CD4-positive, alpha-beta T cell (primary cell): ENCODE measurements at places on chromosomes 7 and 10. TPM values are rescaled to one million over a fixed set of nuclear protein-coding genes. Genes with fewer than 3 reads are reported as not detected.

DNA sequence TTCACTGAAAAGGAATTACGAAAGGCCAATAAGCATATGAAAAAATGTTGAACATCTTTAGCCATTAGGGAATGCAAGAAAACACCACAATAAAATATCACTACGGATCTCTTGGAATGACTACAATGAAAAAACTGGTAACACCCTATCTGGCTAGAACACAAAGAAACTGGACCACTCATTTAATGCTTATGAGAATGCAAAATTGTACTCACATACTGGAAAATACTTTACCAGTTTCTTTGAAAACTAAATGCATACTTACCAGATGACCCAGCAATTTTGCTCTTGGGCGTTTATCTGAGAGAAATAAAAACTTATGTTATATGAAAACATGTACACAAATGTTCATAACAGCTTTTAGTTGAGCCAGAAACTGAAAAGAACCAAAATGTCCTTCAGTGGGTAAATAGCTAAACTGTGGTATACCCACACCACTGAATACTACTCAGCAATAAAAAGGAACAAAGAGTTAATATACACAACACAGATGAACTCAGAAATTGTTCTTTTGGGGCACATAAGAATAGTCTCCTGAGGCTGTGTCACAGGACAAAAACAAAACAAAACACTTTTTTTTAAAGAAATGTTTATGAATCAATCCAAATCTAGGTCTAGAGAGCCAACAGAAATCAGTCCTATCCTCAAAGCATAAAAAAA, 23.5 kb downstream of the CNOT4 start:
- peaks cover 2% of the 10 kb centered on the region for H3K36me3 ChIP-seq
- DNase-seq = no peak
- H3K4me3 ChIP-seq = no peak overlapping the region
- no peak overlapping the region for H3K27ac ChIP-seq
- no peaks in the 10 kb centered on the region for H3K27me3 ChIP-seq
- H3K4me1 ChIP-seq = peaks cover 7% of the 10 kb centered on the region

- peak overlapping the region; percentile 39 for H3K27ac ChIP-seq
- no peak overlapping the region for H3K4me3 ChIP-seq
- peaks cover 7% of the 10 kb centered on the region for H3K36me3 ChIP-seq
- H3K27me3 ChIP-seq = no peaks in the 10 kb centered on the region
- no peak for DNase-seq
Observed at GRCh38 chr7:26165950-26166683, 14.1 kb downstream of the NFE2L3 start.

GRCh38 chr10:1420661-1421362, 316.5 kb downstream of the ADARB2 start:
- peaks cover 3% of the 10 kb centered on the region for H3K4me1 ChIP-seq
- no peak overlapping the region for H3K27ac ChIP-seq
- H3K36me3 ChIP-seq = no peaks in the 10 kb centered on the region
- H3K27me3 ChIP-seq = peaks cover 10% of the 10 kb centered on the region
- DNase-seq = peak; percentile 30
- no peak overlapping the region for H3K4me3 ChIP-seq

DNA sequence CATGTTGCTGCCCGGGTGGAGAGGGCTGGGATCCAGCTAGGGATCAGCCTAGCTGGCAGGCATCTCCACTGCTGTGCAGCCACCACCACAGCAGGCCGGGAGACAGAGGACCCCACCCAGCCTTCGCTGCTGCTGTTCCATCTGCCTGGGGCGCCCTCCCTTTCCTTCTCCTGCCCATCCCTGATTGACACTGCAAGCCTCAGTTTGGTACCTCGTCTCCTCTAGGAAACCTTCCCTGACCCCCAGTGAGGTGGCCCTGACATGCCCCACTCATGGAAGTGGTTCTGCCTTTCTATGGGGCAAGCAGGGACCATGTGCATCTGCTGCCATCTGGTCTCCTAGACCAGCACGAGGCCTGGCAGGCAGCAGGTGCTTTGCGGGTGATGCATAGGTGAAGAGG, 30.4 kb upstream of the DPYSL4 start:
- H3K4me1 ChIP-seq = peaks cover 19% of the 10 kb centered on the region
- H3K4me3 ChIP-seq = no peak overlapping the region
- H3K27me3 ChIP-seq = no peaks in the 10 kb centered on the region

- H3K36me3 ChIP-seq = no peaks in the 10 kb centered on the region
- no peak for DNase-seq
- H3K4me3 ChIP-seq = peak overlapping the region; percentile 97
- peaks cover 59% of the 10 kb centered on the region for H3K4me1 ChIP-seq
- no peak overlapping the region for H3K27ac ChIP-seq
- no peaks in the 10 kb centered on the region for H3K27me3 ChIP-seq
Observed at GRCh38 chr10:79071396-79071923, 2.7 kb downstream of the ZMIZ1 start.

DNA sequence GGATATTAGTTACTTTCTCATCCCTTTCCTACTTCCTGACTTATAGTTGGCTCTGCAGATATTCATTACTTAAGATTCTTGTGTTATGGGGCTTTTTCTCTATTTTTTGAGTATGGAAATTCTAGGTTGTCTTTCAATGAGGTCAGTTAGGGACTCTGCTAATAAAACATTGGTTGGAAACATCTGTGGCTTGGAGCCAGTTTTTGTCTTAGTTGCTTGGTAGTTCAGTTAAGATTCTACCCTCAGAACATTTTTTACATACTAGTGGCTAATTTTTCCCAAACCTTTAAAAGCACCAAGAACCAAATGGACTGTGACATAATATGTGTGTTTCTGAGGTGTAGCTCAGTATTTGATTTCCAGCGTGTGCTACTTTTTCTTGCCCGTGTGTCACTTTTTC, 305.6 kb upstream of the FZD1 start:
- no peak overlapping the region for H3K27ac ChIP-seq
- no peaks in the 10 kb centered on the region for H3K27me3 ChIP-seq
- no peak overlapping the region for H3K4me3 ChIP-seq

DNA sequence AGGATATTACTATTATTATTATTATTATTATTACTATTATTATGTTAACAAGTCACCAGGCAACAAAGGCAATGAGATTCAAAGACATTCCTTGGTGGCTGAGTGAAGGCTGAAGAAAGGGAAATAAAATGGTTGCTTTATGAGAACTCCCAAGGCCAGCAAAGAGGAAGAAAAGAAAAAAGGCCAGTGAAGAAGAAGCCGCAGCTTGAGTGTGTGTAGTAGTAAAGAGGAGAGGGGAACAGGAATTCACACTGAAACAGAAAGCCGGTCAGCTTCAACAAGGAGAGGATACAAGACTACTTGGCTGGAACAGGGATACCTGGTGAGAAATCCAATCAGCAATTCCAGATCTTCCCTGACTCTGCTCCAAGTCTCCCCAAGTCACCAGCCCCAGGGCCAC, 42.4 kb downstream of the PLXNA4 start:
- no peaks in the 10 kb centered on the region for H3K27me3 ChIP-seq
- no peaks in the 10 kb centered on the region for H3K4me1 ChIP-seq
- H3K4me3 ChIP-seq = no peak overlapping the region
- DNase-seq = no peak
- H3K27ac ChIP-seq = no peak overlapping the region

DNA sequence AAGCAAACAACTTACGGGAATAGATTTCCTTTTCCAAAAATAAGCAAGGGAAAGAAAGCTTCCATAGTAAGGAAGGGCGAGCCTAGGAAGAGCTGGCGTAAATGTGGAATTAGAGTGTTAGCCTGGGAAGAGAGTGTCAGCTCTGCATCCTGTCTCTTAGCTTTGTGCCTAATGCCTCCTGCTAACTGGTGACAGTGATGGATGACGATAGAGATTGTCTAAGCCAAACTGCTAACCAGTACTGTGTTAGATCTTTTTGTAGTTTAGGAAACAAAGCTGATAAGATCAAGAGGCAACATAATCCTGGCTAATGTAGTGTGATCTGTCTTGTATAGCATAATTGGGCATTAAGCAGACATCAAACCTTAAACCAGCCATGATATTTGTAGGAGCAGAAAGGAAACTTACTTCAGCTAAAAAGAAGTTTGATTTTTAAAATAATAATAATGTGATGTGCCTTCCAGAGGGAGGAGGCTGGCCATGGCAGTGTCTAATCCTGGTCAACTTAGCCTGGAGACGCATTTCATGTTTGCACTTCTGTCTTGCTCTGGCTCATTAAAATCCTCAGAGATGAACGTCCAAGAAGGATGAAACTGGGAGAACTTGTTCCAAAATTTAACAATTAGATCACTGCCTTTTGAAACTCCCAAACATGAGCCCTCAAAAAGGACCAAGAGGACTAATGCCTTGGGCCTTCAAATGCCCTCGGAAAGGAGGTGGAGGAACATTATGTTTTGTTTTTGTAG, 85.1 kb downstream of the FAM204A start:
- no peak for DNase-seq
- no peaks in the 10 kb centered on the region for H3K4me1 ChIP-seq
- H3K4me3 ChIP-seq = no peak overlapping the region
- no peaks in the 10 kb centered on the region for H3K36me3 ChIP-seq
- H3K27me3 ChIP-seq = peaks cover 21% of the 10 kb centered on the region
- H3K27ac ChIP-seq = no peak overlapping the region

GRCh38 chr7:49327155-49327554, 402.8 kb downstream of the CDC14C start:
- no peak overlapping the region for H3K4me3 ChIP-seq
- H3K36me3 ChIP-seq = no peaks in the 10 kb centered on the region
- no peaks in the 10 kb centered on the region for H3K4me1 ChIP-seq

GRCh38 chr7:77862691-77863090, 64.1 kb downstream of the PHTF2 start:
- H3K4me1 ChIP-seq = peaks cover 4% of the 10 kb centered on the region
- H3K36me3 ChIP-seq = no peaks in the 10 kb centered on the region
- no peak overlapping the region for H3K4me3 ChIP-seq
- no peaks in the 10 kb centered on the region for H3K27me3 ChIP-seq

- peak; percentile 45 for DNase-seq
- peaks cover 27% of the 10 kb centered on the region for H3K4me1 ChIP-seq
- no peaks in the 10 kb centered on the region for H3K27me3 ChIP-seq
- H3K27ac ChIP-seq = peak overlapping the region; percentile 55
Observed at GRCh38 chr10:110008518-110009339, 945 bp downstream of the ADD3 start.

DNA sequence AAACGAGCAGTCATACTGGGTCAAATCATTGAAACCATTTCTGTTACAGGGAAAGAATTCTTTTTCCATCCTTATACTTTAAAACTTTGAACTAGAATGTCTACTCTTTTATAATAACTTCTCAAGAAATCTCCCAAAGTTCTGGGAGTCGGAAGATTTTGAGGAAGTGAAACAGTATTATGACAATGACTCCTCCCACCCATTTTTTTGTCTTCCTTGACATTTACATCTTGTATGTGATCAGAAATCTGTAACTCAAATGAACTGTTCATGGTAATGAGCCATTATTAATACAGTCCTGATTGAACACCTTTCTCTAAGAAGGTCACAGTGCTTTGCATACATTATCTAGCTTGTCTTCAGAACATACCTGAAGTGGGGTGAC, 227.4 kb downstream of the CELF2 start:
- H3K36me3 ChIP-seq = peaks cover 85% of the 10 kb centered on the region
- no peak for DNase-seq
- no peak overlapping the region for H3K27ac ChIP-seq

DNA sequence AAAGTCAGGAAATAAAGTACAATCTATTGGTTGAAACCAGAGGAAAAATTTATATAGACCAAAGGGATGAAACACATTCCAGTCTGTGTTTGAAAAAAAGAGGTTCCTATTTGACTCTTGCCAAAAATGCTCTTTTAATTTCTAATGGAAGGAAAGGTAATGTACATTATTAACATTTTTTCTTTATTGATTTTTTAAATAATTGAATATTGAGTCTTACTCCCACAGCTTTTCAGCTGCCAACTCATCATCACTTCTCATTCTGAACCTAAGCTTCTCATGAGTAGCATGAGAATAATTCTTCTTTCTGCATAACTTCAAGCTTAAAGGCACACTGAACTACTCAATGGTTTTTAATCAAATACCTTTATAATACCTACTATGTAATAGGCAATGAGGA, 49.8 kb upstream of the FHIP2A start:
- H3K36me3 ChIP-seq = no peaks in the 10 kb centered on the region
- DNase-seq = no peak
- peaks cover 11% of the 10 kb centered on the region for H3K4me1 ChIP-seq
- H3K27ac ChIP-seq = no peak overlapping the region

DNA sequence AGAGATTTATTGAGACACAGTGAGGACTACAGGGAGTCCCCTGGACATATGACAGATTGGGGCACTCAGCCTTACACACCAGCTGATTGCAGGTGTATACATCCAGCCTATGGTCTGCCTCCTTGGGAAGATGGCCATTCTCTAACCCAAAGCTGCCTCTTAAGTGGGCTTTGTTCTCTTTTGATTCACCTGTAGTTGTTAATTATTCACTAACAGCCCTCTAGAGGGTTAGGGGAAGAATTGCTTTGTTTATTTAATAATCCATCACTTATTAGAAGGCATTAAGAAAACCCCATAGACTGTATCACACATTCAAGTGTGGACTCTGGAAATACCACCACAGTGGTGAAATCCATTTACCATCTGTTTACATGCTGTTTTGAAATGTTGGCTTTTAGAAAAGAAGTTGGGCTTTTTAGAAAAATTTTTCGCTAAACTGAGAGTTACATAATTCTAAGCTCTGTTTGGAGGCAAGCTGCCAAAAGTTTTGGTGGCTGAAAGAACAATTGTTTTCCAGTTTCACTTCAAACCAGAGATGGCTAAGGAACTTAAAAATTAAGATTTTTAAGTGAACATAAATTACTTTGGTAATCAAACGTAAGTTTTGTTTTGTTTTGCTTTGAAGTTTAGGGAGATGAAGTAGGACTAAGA, 379.1 kb downstream of the ADRA2A start:
- no peak for DNase-seq
- no peaks in the 10 kb centered on the region for H3K4me1 ChIP-seq
- no peak overlapping the region for H3K4me3 ChIP-seq
- H3K27me3 ChIP-seq = no peaks in the 10 kb centered on the region

Gene SMURF1
- total RNA-seq = 30.0 TPM

Gene NKX2-3
- total RNA-seq = not detected

Gene SYT15
- 0.17 TPM for total RNA-seq

Gene NUTM2D
- 3.7 TPM for total RNA-seq

Gene GPRIN2
- total RNA-seq = not detected

Gene IFRD1
- 198 TPM for total RNA-seq

Gene LRGUK
- 0.20 TPM for total RNA-seq
